ENCODE measurements at places on chromosomes 4 and X. TPM values are rescaled to one million over a fixed set of nuclear protein-coding genes. Genes with fewer than 3 reads are reported as not detected.

The FAM114A1 gene
- total RNA-seq = 52.6 TPM

The SPANXA2 gene
- total RNA-seq = not detected

The SSX4 gene
- total RNA-seq = not detected

The GALNTL6 gene
- total RNA-seq = not detected

The HSFX2 gene
- total RNA-seq = not detected

The SLITRK2 gene
- total RNA-seq = 0.03 TPM

The KCTD8 gene
- total RNA-seq = not detected

The GABRG1 gene
- total RNA-seq = not detected

The PDZD4 gene
- 0.91 TPM for total RNA-seq

The MFSD8 gene
- 14.3 TPM for total RNA-seq

The SOX3 gene
- total RNA-seq = not detected

The TBC1D25 gene
- 6.5 TPM for total RNA-seq

The GPR78 gene
- total RNA-seq = not detected

The NSUN7 gene
- 0.40 TPM for total RNA-seq

The BCOR gene
- total RNA-seq = 10.5 TPM

The GATA1 gene
- 0.35 TPM for total RNA-seq

The TLR7 gene
- total RNA-seq = 0.08 TPM

The CCDC120 gene
- 4.7 TPM for total RNA-seq

The POU4F2 gene
- not detected for total RNA-seq

The KLHL13 gene
- total RNA-seq = 1.0 TPM

The PDK3 gene
- 12.6 TPM for total RNA-seq

The SLC39A8 gene
- 23.6 TPM for total RNA-seq

The NLGN3 gene
- 0.20 TPM for total RNA-seq

The UFSP2 gene
- total RNA-seq = 16.9 TPM

The MAGEC2 gene
- not detected for total RNA-seq

The CDK16 gene
- 21.7 TPM for total RNA-seq

The WAS gene
- total RNA-seq = 3.2 TPM

The FREM3 gene
- not detected for total RNA-seq

The SPANXA1 gene
- total RNA-seq = not detected

The CXCL5 gene
- total RNA-seq = not detected

The RHOH gene
- total RNA-seq = 0.70 TPM

The SPP1 gene
- 10.5 TPM for total RNA-seq

The MCUB gene
- total RNA-seq = 1.8 TPM

The AKAP4 gene
- total RNA-seq = not detected

The PAGE1 gene
- total RNA-seq = not detected

The CXCL8 gene
- 0.28 TPM for total RNA-seq

The CT47B1 gene
- total RNA-seq = not detected

The HSPA4L gene
- 3.9 TPM for total RNA-seq

The UGT2B15 gene
- total RNA-seq = 111 TPM

The RTL9 gene
- 0.08 TPM for total RNA-seq

The VCX3B gene
- not detected for total RNA-seq

The PABPC1L2B gene
- not detected for total RNA-seq

The PAK3 gene
- total RNA-seq = 0.83 TPM

The MEPE gene
- not detected for total RNA-seq

The PNMA5 gene
- total RNA-seq = not detected

The GLOD5 gene
- 3.1 TPM for total RNA-seq

The HMGN5 gene
- 2.5 TPM for total RNA-seq

The SLBP gene
- 12.3 TPM for total RNA-seq

The KLKB1 gene
- total RNA-seq = 102 TPM

The AADAT gene
- 19.0 TPM for total RNA-seq
